GM12891 (cell line): ENCODE measurements at places on chromosomes 1 and 21.

DNA sequence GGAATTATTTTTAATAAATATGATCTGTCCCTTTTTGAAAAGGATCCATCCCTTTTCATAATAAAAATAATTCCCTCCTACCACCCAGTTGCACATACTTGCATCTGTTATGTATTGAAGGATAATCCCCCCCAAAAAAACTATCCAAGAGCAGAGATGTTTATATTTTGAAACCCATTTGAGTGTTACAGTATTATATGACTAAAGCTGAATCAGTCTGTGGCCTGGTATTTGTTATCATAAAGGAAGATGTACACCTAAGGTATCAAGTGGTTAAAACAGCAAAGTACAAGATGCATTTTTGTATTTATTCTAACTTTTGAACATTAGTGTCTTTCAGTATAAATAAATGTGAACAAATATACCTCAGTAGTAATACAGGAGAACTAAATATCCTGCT, 12.7 kb upstream of the TGFB2 start:
- no peak for DNase-seq

GRCh38 chr1:181062836-181063428, 25.6 kb upstream of the IER5 start:
- DNase-seq, result no peak

GRCh38 chr1:224825525-224826000, 103.9 kb upstream of the DNAH14 start:
- no peak for DNase-seq

DNA sequence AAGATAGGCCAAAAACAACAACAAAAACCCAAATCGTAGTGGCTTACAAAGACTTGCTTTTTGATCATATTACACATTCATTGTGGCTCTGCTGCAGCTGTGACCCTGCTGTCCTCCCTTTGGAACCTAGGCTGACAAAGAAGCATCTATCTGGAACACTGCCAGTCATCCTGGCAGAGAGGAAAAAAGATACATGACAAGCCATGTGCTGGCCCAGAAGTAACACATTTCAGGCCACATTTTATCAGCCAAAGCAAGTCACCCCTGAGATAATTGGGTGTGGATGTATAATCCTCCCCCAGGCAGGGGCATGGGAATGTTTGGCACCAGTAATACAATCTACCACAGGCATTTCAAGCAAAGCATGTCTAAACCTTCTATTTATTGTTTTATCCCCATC, 37.2 kb upstream of the AGO1 start:
- DNase-seq, result no peak

GRCh38 chr1:151978922-151979321, 14.7 kb downstream of the S100A10 start:
- DNase-seq, result no peak

DNA sequence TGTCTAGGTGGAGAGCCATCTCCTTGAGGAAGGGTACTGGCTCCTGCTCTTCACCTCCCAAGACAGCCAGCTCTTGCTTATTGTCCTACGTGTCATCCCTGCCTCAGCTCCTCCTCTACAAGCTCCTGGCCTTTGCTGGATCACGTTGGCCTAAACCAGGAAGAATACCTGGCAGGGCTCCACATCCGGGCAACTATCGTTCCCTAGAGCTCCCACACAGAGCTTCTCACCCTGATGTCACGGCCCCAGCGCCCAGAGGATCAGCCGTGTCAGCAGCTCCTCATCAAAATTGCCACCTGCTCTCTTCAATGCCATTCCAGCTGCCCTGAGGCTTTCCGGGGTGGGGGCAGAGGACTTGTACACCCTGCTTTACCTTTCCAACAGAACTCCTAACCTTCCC, 1.9 kb upstream of the TPM3 start:
- DNase-seq, result no peak

DNA sequence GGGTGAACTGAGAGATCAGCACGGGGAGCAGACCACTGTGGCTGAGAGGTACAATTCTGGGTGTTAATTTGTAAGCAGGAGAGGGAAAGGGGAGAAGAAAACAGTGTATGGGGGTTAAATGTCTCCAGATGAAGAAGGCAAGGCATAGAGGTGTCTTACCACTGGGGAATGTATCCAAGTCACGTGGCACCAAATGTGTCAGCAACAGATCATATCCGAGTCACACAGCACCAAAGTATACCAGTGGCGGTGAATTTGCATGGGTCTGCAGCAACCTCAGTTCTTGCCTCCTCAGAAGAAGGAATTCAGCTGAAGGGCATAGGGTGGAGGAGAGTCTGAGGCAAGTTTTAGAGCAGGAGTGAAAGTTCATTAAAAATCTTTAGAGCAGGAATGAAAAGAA, 21.2 kb upstream of the SYCP1 start:
- DNase-seq, result no peak

DNA sequence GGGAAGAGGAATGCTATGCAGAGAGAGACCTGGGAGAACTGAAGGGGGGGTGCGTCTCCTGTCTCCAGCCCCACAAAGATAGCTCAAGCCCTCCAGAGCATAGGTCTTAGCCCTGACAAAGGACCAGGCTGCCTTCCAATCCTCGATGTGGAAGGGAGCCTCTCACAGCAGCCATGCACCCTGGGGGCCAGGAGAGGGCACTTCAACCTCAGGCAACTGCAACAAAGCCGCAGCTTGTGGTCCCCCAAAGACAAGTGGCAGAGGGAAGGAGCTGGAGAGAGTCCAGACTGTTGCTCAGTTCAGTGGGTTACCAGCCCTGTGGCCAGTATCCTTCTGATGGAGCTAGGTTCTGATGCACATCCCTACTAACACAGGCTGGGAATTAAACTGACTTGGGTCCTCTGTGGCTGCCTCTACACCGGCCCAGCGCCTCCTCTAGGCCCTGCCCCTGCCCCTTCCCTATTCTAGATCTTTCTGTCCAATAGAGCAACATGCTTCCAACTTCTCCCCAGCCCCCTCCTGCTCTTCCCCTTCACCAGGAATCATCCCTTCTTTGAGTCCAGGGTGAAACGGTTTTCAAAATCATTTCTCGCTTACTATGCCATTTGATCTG, 100.7 kb upstream of the SPATA6 start:
- DNase-seq, result peak; percentile 21

DNA sequence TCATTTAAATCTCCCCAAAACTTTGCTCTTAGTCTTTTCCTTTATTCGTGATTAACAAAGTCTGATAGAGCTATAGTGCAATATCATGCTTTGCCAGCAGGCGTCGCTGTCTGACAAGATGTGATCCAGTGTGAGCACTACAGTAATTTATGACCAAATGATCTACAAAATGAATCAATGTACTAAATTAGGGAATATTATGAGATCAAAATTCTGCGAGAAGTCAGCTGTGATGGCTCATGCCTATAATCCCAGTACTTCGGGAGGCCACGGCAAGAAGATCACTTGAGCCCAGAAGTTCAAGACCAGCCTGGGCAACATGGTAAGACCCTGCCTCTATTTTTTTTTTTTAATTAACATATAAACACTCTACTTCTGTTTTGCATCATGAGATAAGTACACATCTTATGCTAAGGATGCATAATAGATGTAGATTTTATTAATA, 3.6 kb upstream of the SPSB1 start:
- no peak for DNase-seq

DNA sequence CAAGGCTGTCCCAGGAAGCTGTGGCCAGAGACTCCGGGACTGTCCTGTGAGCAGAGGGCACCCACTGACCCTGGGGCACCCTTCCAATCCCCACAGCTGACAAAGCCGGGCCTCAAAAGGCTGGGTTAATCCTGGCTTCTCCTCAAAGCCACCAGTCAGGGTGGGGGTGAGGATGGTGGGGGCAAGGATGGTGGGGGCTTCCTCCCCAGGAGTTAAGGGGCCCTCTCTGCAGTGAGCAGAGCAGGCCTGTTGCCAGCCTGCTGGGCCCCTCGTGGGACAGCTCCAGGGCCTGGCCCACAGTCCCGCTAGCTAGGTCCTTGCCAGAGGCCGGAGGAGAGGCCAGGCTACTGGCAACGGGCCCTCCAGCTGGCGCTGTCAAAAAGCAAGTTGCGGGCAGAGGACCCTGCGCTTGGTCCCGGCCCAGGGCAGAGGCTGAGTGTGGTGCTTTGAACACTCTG, 37.9 kb upstream of the CCDC27 start:
- no peak for DNase-seq

GRCh38 chr1:1924386-1924785, 5.3 kb upstream of the TMEM52 start:
- DNase-seq, result no peak

GRCh38 chr1:170711682-170712081, 47.8 kb downstream of the PRRX1 start:
- no peak for DNase-seq

- no peak for DNase-seq
Observed at GRCh38 chr1:119008483-119009311, 20.6 kb upstream of the TBX15 start.

DNA sequence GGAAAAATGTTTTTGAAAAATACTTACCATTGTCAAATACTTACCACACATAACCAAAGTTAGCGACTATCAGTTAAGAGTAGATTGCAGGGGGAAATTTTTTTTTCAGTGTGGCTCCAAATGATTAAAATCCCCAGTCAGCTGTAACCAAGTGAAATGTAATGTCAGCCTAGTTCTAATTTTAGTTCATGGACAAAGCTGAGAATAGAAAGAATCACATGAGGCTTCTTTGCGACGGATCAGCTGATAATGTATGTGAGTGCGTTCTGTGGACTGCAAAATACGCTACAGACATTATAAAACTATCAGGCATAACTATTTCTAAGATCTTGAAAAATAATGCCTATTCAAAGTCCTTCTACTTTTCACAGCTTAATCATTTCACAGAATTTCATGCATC, at the start of gene LRRC39:
Gene LRRC39, minus strand, starts transcription at position 166 of the 400 bp plus-strand sequence. CDS start 9,740 bp downstream, outside the sequence.
- no peak for DNase-seq

GRCh38 chr1:209755926-209756614, at the start of gene TRAF3IP3:
TSS of gene TRAF3IP3 (plus strand) at chr1:209756053. CDS start at chr1:209760040, 3,987 bp downstream.
- peak; percentile 47 for DNase-seq

DNA sequence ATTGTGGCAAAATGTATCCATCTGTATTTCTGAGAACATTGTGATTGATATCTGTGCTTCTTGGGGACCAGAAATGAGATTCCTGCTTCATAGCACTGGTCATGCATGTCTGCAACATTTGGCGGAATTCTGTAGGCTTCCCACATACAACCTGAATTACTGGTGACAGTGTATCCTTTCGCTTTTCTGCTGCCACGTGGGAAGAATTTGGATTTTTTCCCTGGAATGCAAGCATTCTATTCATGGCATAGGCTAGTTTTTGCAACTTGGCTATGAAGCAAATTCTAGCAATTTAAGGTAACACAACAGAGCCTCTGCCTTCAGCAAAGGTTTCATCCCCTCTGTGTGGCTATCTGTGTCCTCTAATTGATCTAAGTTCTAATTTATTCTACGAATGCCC, 85.9 kb downstream of the BCAR3 start:
- no peak for DNase-seq
